HS-5 (cell line): ENCODE measurements at places on chromosomes 16 and 17.
A peak's percentile ranks its signal among the peaks of the same experiment; 100 is the strongest.

GRCh38 chr17:32256012-32256700, 9.5 kb upstream of the RHBDL3 start:
- DNase-seq = no peak

- no peak for DNase-seq
These were observed 1.4 kb downstream of the CENPN start for GRCh38 chr16:81008505-81008789.

GRCh38 chr16:83113317-83113716, 486.5 kb downstream of the CDH13 start:
- DNase-seq = no peak

- DNase-seq = no peak
These were observed 9.7 kb upstream of the SLC35B1 start for GRCh38 chr17:49717371-49717861.

- DNase-seq = no peak
These were observed 460.2 kb upstream of the C16orf82 start for GRCh38 chr16:26606381-26607150.

GRCh38 chr17:2580661-2581060, 12.8 kb upstream of the PAFAH1B1 start:
- no peak for DNase-seq

- no peak for DNase-seq
These were observed 5.0 kb downstream of the CCDC47 start for GRCh38 chr17:63768433-63768832.

DNA sequence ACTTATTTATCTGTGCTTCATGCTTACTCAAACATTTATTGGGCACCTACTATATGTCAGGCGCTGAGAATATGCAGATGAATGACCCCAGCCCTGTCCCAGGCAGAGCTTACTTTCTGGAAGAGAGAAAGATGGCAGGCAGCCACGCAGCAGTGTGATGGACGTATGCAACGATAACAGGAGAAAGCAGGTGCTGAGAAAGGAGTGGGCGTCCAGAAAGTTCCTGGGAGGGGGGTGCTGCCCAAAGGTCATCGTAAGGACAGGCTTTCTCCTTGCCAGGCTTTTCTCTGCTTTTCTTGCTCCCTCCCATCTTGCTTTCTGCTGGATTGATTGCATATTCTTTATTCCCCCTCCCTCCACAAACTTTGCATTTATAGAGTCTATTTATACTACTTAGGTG, 124.5 kb downstream of the GAS7 start:
- DNase-seq = no peak

- peak; percentile 39 for DNase-seq
These were observed 6.0 kb upstream of the CPD start for GRCh38 chr17:30372755-30373154.

GRCh38 chr16:11502239-11502638, 84.5 kb downstream of the LITAF start:
- no peak for DNase-seq

GRCh38 chr17:864315-864714, 82.2 kb downstream of the MRM3 start:
- DNase-seq = no peak

DNA sequence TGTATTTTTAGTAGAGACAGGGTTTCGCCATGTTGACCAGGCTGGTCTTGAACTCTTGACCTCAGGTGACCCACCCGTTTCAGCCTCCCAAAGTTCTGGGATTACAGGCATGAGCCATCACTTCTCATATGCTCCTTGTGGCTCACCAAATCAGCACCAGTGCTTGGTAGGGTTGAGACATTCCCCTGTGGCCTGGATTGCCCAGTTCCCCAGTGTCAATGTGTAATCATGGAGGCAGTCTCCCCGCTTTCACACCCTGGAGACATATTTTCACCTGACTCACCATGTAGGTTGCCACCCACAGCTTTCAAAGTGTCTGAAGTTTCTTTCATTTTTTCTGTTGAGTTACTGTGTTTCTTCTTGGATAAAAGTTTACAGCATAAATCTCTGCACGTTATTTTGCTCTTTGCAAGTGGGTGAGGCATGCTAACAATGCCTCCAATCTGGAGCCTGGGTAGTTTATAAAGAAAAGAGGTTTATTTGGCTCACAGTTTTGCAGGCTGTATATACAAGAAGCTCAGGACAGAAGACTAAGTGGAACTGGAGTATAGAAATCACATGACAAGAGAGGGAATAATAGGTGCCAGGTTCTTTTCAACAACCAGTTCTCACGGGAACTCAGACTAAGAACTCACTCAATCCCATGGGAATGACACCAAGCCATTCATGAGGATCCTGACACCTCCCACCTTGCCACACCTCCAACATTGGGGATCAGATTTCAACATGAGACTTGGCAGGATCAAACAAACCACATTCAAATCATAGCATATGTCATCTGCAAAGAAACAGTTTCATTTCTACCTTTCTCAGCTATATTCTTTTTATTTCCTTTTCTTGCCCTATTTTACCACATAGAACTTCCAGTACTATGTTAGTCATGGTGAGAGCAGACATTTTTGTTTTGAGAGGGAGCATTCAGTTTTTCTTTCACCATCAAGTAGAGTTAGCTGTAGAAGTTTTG, 113.2 kb downstream of the PHKB start:
- no peak for DNase-seq

DNA sequence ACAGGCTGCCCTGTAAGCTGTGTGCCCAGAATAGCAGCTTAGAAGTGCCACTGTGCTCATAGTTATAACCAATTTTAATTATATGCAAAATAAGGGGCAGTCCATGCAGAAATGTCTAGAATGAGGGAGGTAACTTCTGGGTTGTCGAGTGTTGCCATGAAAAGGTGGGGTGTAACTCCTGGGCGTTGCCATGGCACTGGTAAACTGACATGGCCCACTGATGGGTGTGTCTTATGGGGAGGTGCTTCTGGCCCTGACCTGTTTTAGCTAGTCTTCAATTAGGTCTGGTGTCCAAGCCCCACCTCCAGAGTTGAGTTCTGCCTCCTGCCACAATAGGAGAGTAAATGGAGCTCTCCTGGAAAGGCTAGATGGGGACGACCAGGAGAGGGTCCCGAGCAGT, 120.6 kb downstream of the SALL1 start:
- DNase-seq = no peak

- no peak for DNase-seq
These were observed 132.5 kb downstream of the AATF start for GRCh38 chr17:37081287-37081686.

GRCh38 chr17:3891626-3892094, 1.2 kb downstream of the CAMKK1 start:
- DNase-seq = no peak

GRCh38 chr17:72064606-72065193, 56.1 kb upstream of the SOX9 start:
- no peak for DNase-seq

DNA sequence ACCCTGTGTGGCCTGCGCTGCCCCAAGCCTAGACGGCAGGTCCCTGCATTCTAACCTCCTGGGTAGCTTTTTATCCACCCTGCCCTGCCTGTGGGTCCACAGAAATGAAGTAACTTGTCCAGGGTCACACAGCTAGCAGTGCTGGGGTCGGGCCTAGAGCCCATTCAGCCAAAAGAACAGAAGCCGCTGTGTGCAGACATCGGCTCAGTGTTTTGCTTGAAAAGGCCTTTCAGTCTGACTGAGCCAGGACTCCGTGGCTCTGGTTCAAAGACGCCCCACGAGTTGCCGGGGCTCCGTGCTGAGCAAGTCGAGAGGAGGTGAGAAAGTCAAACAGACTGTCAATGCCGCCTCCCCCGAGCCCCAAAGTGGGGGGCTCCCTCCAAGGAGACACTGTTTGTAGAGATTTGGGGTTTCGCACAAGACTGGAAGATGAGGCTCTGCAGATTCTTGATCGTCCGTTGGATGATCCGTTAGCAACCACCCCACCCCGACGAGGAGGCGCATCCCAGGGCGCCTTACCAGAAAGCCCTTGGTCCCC, 226.2 kb downstream of the NTN1 start:
- no peak for DNase-seq

GRCh38 chr16:23847948-23848347, 12.2 kb downstream of the PRKCB start:
- no peak for DNase-seq

DNA sequence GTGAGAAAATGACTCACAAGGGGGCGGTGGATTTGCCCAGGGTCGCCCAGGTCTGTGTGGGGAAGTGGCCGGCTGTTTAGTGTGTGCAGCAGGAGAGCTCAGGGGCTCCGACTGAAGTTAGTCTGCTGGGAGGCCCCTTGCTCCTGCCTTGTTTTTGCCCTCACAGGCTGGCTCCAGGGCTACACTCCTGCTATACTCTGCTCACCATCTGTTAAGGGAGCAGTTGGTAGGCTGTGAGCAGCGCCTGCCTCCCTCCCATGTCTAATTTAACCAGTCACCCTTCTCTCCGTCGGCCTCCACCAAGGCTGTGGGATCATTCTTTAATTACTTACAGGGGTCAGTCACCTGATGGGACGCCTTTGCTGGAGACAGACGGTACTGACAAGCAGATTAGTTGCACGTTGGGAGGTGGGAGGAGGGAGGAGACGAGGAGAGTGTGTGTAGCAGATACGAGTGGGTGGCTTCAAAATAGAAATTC, 35.5 kb downstream of the KSR1 start:
- no peak for DNase-seq

DNA sequence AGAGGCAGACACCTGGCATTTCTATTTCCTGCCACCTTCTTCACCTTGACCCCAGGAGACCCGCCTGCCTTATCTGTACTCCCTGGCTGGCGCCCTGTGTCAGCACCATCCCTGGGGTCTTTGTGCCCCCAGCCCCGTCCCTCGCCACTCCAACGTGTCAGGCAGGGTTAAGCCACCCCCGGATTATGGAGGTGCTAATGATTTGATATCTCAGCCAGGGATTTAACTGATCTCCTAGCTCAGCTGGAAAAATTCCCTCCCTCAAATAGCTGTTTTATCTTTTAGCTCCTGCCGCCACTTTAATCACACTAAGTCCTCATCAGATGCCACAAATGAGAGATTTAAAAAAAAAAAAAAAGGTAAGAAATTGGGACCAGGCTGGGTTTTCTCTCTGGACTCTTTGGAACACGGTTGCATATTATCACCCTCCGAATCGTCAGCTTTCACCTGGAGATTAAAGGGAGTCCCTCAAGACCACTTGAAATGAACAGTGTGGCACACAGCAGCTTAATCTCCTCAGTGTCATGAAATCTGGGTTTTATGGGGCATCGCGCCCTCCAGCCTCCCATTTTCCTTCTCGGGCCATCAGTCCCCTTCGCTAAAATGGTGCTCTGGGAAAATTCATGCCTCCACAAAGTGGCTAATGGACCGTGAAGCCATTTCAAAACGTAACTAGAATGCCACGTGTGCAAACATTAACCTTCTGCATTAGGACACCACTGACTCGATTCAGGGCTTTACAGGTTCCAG, 26.2 kb upstream of the WFDC1 start:
- no peak for DNase-seq

GRCh38 chr17:7136266-7136877, 21.8 kb upstream of the ASGR2 start:
- peak; percentile 31 for DNase-seq

- DNase-seq = no peak
These were observed 14.9 kb downstream of the CLCN7 start for GRCh38 chr16:1459967-1460366.

- no peak for DNase-seq
These were observed 71.6 kb downstream of the MAP2K6 start for GRCh38 chr17:69485901-69486643.

- no peak for DNase-seq
These were observed 34.9 kb downstream of the TOM1L2 start for GRCh38 chr17:17937201-17937853.

- DNase-seq = no peak
These were observed 92.0 kb downstream of the ABCA8 start for GRCh38 chr17:68863091-68863652.

DNA sequence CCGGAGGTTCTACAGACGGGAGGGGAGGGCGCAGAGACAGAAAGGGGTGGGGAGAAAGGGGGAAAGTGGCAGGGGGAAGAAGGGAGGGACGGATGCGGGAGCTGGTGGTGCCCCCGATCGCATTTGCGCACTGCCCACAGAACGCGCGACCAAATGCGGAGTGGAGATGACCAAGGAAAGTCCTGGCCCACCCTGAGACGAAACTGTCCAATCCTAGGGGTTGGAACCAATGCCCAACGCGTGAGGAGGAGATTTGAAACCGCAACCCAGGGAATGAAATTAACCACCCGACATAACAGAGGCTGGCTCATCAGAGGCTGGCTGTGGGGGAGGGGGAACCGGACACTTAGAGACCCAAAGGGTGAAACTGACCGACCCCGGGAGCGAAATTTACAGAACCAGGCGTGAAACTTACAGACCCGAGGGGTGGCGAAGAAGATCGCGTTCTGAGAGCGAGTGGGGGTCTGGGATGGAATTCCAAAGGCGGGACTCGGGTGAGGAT, 1.4 kb downstream of the HES7 start:
- no peak for DNase-seq

GRCh38 chr16:66512272-66513110, 37.4 kb downstream of the TK2 start:
- no peak for DNase-seq

DNA sequence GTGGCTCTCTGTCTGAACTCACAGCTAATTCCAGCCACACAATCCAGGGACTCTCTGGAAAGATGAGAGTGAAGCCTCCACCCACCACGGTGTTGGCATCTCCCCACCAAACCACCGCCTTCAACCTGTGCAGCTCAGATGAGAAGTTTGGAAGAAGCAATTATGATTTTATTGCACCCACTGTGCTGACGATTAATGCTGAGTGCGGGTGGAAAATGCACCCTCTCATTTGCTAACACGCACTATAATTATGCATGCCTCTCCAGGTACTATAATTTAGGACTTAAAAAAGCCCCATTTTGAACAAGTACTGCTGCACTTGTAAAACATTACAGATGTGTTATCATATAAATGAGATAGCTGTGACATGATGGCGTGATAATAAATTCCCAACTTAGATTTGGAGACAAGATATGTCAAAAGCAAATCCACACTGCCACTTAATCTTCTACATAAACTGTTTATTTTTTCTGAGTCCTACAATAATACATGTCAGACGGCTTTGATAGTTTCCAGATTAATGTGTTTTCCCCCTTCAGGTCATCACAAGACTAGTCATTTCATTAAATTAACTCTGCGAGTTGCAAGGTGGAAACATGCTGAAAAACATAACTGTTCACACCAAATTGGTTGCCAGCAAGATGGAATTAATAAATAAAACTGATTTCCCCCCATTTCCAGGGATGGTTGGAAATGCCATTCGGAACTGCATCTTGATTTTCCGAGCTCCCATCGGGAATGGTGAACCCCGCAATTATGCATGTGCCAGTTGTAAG, 466.5 kb upstream of the MAF start:
- no peak for DNase-seq

DNA sequence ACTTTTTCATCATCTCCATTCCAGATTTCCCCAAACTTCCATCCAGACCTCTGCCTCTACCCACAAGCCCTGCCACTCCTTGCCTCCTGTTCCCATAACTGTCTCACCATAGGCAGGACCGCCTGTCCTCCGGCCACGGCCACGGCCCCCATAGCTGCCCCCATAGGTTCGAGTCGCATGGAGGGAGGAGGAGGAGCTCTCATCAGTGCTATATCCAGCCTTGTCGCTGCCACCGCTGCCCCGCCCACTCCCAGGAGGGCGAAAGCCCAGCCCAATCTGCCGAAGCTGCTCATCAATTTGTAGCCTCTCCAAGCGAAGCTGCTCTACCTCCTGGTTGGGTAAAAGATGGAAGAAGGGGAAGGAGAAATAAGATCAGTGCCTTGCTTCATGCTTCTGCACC, 3.4 kb upstream of the SOX15 start:
- DNase-seq = no peak

GRCh38 chr16:68236137-68236825, 354 bp upstream of the ESRP2 start:
- DNase-seq = no peak

GRCh38 chr17:55774846-55775271, 24.0 kb downstream of the PCTP start:
- no peak for DNase-seq
